ENCODE measurements at places on chromosomes 12 and 14.

DNA sequence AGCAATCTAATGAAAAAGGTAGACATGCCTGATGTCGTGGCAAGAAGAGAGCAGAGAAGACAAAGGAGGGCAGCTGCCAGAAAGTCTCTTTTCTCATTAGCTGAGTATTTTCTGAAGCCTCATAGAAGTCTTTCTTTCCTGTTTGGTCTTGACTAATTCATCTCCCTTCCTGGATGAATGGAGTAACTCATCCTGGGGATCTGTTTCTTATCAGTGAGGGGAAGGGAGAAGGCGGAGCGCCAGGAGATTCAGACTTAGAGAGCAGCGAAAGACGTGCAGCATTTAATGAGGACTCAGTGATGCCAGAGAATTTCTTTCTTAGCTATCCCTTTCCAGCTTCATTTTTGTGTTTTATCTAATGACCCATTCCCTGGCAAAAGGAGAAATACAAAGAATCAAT, 89.4 kb downstream of the SLC15A4 start:
- DNase-seq = no peak

- DNase-seq = no peak
Measured at GRCh38 chr12:65511134-65511834, 232.8 kb downstream of the MSRB3 start.

DNA sequence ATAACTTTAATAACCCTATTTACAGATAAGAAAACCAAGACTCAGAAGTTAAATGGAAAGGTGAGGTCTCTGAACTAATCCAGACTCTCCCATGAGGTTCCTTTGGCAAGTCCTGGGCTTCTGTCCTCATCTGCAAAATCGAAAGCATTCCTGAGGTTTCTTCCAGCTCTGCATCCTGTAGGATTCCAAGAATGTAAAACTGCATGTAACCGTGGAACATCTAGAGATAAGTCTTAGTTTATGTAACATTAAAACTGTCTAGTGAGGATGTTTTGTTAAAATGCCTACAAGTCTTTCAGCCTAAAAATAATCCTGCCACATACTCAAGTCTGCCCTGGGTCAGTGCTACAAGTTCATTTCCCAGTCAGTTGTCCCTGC, 7.3 kb upstream of the ITFG2 start:
- DNase-seq = no peak

DNA sequence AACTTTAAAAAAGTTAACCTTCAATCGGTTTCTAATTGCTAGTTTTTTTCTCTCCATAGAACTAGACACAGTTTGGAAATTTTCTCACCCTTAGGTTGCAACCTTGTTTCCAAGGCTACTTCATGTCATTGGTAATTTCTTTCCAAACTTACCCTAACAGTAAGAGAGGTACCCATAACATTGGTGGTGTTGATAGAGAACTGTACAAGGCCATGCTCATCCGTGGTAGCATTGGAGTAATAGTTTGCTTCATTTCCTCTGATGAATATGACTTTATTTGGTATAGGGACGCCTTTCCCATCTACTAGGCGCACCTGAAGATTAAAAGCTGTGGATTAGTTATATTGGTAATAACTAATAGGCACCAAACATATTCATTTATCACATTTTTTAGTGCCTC, 11.6 kb downstream of the A2M start:
- no peak for DNase-seq

DNA sequence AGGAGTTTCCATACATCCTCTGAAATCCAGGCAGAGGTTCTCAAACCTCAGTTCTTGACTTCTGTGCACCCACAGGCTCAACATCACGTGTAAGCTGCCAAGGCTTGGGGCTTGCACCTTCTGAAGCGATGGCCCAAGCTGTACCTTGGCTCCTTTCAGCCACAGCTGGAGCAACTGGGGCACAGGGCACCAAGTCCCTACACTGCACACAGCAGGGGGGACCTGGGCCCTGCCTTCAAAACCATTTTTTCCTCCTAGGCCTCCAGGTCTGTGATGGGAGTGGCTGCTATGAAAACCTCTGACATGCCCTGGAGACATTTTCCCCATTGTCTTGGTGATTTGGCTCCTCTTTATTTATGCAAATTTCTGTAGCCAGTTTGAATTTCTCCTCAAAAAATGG, 10.6 kb downstream of the AREL1 start:
- DNase-seq = no peak

DNA sequence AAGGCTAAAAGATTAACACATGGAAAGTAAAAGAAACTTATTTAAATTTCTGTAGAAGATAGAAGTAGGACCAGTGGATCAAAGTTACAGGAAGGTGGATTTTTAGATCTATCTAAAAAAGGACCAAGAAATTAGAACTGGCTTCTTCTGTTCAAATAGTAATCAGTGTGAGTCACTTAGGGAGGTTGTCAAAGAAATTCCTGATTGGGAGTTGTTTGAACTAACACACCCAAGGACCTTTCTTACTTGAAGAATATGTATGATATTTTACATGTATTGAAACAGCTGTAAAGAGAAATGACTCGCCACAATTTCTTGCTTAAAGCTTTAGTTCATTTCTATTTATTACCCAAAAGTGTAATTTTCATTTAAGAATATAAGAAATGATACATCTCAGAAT, 256.9 kb downstream of the RAD51B start:
- DNase-seq = no peak

GRCh38 chr14:68937471-68938270, 41.4 kb downstream of the ACTN1 start:
- DNase-seq = no peak

GRCh38 chr14:69662636-69663299, 51.4 kb downstream of the SUSD6 start:
- no peak for DNase-seq

- no peak for DNase-seq
Measured at GRCh38 chr12:130830246-130830551, 8.9 kb downstream of the STX2 start.

GRCh38 chr12:81077329-81077685, 572 bp upstream of the ACSS3 start:
- no peak for DNase-seq

- no peak for DNase-seq
Measured at GRCh38 chr14:71714225-71714624, 218.0 kb upstream of the RGS6 start.

GRCh38 chr12:33649992-33650391, 210.4 kb upstream of the SYT10 start:
- no peak for DNase-seq

DNA sequence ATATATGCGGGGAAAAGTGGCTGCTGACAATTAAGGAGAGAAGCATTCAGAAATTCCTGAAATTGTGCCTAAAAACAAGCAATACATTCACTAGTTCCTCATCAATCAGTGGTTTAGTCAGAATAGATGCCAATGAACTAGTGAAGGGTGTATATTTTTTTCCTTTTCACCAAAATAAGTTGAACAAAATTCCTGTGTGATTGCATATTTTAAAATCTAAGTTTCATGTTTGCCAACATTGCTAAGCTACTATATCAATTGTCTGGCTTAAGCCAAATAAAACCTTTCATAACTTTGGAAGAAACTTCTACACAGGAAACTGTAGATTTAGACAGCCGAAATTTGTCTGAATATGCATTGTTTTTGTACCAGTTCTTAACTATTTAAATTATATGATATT, 8.7 kb downstream of the PRKD1 start:
- no peak for DNase-seq

DNA sequence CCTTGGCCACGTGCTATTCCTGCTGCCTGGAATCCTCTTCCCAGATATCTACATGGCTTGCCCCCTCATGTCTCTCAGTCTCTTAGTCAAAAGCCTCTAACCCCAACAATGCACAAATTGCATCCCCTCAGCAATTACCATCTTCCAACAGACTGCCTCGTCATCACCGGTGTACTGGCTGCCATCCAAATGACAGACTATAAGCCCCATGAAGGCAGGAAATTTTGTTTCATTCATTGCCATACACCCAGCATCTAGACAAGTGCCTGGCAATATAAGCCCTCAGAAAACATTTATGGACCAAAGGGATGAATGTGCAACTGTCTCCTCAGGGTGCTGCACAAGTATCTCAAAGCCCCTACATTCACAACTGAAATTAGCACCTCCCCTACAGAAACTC, 5.8 kb downstream of the GLT8D2 start:
- no peak for DNase-seq

GRCh38 chr12:91766454-91766853, 379.2 kb downstream of the BTG1 start:
- no peak for DNase-seq

All from activated CD4-positive, alpha-beta T cell treated with anti-CD3 and anti-CD28 coated beads, Interleukin-2, amount 50 U/mL, for 4 hours (primary cell).